ENCODE measurements at places on chromosomes 1 and 21. TPM values are rescaled to one million over a fixed set of nuclear protein-coding genes. Genes with fewer than 3 reads are reported as not detected.
A peak's percentile ranks its signal among the peaks of the same experiment; 100 is the strongest.

EVA1B gene
- 28.5 TPM for polyA plus RNA-seq

ZNF593OS gene
- polyA plus RNA-seq = 1.2 TPM

CYYR1 gene
- 13.7 TPM for polyA plus RNA-seq

NLRP3 gene
- 1.6 TPM for polyA plus RNA-seq

RXFP4 gene
- polyA plus RNA-seq = 0.12 TPM

SUSD4 gene
- 4.1 TPM for polyA plus RNA-seq

PTPRU gene
- polyA plus RNA-seq = 9.0 TPM

LMOD1 gene
- 14.0 TPM for polyA plus RNA-seq

AMIGO1 gene
- 8.5 TPM for polyA plus RNA-seq

MSH4 gene
- 0.09 TPM for polyA plus RNA-seq

CD5L gene
- 0.07 TPM for polyA plus RNA-seq

TMEM51 gene
- polyA plus RNA-seq = 12.1 TPM

FOXD3 gene
- 6.9 TPM for polyA plus RNA-seq

DNA sequence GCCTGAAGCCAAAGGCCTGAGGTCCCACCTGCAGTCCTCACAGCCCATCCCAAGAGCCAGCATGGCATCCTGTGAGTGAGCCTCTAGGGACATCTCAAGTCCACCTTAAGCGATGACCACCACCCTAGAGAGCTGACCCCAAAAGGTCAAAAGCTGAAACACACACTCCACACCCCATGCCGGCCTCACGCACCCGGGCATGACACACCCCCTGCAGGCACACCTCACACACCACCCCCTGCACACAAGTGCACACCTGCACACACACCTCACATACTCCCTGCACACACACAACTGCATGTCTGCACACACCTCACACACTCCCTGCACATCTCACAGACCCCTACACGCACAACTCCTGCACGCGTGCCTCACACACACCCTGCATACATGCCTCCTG, 118.7 kb downstream of the NPHP4 start:
- no peak for DNase-seq

DNA sequence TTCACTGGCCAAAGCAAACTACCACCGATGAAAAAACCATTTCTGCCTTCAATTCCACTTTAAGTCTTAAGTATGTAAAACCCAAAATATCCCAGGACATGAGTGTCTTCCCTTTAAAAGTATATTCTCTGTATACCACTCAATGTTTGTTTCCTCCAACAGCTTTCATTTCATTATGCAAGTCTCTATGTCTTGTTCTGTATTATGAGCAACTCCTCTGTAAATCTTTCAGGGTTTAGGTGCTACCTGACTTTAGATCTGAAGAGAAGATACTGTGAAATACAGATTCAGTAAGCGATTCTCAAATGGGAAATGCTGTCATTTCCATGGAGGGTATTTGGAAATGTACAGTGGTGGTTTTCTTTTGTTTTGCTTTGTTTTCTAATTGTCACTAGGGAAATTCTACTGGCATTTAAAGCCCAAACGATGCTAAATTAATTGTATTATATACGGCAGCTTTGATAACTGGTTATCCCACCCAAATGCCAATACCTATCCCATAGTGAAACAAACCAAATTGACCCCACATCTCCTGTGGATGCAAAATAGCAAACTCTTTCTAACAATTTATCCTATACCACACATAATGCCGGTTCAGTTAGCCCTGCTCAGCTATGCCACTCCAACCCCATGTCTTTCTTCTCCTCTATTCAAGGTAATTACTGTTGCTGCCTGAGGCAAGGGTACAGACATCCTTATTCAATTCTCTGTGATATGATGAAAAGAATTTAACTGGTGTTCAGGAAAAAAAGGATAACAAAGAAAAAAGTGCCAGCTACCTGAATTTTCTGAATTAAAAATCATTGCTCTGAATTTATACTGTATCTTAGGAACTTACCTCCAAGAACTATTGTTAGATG, 182.8 kb downstream of the EIF4G3 start:
- DNase-seq = no peak

DNA sequence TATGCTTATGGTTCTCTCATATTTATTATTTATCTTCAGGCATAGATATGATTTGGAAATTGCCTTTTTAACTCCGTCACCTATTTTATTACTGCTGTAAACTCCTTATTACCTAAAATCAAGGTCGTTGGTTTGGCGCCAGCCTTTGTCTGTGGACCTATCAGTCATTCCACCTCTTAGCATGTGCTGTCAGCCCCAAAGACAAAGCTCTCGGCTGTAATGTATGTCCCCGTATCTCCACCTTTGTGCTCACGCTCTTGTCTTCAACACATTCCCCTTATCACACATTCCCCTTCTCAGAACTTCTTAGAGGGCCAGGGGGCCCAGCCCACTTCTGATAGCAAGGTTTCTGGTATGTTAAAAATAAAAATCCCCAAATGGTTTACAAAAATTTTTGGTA, 342.2 kb downstream of the RYR2 start:
- no peak for DNase-seq

- peak; percentile 67 for DNase-seq
Observed at GRCh38 chr1:118396829-118397495, 211.9 kb upstream of the SPAG17 start.

DNA sequence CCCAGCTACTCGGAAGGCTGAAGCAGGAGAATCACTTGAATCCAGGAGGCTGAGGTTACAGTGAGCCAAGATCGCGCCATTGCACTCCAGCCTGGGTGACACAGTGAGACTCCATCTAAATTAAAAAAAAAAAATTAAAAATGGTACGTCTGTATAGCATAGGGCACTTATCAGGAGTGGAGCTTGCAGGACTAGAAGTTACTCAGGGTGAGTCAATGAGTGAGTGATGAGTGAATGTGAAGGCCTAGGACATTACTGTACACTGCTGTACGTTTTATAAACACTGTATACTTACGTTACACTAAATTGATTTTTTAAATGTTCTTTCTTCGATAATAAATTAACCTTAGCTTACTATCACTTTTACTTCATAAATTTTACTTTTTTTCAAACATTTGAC, 183.6 kb downstream of the NR5A2 start:
- DNase-seq = no peak

DNA sequence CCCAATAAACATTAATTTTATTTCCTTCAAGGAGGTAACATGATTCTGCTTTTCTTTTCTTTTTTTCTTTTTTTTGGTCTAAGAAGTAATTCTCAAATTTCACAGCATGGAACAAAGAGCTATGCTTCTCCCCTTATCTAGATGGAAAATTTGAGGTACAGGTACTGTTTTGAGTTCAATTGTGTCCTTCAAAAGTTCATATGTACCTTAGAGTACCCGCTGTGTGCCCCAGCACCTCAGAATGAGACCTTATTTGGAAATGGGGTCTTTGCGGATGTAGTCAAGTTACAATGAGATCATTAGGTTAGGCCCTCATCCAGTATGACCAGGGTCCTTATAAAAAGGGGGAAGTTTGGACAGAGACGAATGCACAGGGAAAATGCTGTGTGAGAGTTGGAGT, 22.0 kb downstream of the ELAPOR1 start:
- DNase-seq = no peak

DNA sequence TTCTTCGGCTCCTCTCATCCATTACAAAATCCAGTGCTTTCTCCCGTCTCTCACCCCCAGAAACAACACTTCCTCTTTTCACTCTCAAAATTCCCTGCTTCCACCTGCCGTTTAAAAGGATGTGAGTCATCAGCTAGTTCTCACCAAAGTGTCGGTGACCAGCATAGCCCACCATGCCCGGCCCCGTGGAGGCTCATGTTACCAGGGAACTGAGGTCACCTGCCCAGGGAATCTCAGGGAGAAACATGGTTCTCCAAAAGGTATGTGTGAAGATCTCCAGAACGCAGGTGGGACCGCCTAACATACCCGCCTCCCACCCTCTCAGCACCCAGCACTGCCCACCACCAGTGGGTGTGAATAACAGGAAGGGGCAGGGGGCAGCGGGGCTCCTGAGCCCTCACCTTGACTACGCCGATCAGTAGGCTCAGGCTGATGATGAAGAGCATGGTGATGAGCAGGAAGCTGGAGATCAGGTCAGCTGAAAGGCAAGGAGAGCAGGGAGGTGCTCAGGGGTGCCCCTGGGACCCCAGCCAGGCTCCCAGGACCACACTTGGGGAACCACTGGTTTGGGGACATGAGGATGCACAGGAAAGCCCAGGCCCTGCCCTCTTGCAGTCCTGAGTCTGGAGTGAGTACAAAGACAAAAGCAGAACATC, 16.2 kb downstream of the LAPTM5 start:
- DNase-seq = no peak

DNA sequence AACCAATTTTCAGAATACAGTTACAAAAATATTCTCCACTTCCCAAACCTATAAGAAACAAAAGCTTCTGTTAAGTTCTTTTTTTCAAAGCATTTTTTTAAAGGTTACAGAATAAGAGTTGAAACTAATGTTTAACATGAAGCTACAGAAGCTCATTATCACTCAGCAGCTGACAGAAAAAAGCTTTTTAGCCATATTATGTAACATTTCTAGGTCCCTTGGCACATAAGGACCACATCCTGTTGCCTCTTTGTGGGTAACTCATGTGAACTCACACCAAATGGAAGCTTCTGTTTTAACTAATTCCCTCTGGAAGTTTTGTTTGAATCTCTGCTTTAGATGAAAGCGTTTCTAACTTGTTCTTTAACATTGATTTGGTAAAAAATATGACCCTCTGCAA, 242.5 kb upstream of the TMPRSS15 start:
- no peak for DNase-seq

- DNase-seq = no peak
Observed at GRCh38 chr1:41572224-41572623, 87.7 kb upstream of the EDN2 start.

DNA sequence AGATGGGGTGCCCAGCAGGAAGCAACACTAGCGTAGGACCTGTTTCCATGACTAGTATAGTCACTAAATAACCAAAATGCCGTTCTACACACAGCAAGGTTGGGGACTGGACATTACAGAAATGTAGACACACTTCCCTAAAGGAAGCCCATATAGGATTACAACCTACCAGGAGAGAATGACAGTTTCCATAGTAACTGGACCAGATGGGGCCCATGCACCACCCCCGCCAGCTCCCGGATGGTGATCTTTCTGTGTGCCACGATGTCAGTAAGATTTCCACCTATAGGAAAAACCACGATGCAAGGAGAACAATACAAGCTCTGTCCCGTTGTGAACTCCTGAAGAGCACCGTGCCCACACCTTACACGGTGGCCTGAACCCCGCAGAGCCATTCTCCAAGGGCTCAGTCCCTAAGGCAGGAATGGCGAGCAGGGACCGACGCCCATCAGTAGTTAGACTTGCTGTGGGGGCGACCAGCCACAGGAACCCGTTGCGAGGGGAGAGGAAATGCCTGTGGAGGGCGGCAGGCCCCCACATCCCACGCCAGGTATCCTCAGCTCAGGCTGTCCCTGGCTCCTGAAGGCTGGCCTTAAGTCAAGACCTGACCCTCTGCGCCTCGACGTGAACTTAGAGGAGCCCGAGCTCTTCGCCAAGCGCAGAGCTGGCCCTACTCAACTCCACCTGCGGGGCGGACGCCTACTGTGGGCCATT, 13.6 kb upstream of the CEP85 start:
- no peak for DNase-seq

DNA sequence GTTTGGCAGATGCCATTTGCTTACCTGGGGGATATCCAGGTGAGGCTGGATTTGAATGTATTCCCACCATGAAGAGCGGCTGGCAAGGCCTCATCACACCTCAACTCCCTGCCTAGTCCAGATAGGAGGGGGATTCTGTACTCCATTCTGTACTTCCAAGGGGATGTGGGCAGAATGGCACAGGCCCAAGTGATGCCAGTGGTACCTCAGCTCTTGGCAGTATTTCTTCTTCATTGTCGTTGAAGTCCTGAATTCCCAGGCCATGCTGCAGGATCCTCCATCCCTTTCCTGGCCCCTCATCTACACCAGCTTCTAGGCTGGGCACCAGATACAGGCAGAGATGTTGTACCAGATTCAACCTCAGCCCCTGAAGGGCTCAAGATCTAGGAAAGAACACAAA, 47.9 kb downstream of the KLHDC7A start:
- no peak for DNase-seq

- peak; percentile 13 for DNase-seq
Observed at GRCh38 chr1:193457676-193458075, 271.3 kb upstream of the B3GALT2 start.

DNA sequence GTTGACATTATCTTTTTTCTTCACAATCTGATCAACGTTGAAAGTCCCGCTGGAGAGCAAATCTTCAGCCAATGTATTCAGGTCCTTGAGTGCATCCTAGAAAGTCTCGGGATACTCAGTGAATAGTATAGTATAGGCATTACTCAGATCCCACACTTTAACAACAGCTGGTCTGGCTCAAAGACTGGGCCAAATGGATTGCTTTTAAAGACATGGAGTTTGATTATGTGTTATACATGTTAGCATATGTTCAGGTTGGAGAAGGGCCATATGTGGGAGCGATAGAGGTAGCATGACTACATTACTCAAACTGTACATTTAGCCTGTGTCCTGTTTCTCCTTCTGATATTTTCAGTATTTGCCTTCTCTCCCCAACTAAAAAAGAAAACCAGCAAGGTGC, 33.1 kb downstream of the OR10Z1 start:
- DNase-seq = no peak

DNA sequence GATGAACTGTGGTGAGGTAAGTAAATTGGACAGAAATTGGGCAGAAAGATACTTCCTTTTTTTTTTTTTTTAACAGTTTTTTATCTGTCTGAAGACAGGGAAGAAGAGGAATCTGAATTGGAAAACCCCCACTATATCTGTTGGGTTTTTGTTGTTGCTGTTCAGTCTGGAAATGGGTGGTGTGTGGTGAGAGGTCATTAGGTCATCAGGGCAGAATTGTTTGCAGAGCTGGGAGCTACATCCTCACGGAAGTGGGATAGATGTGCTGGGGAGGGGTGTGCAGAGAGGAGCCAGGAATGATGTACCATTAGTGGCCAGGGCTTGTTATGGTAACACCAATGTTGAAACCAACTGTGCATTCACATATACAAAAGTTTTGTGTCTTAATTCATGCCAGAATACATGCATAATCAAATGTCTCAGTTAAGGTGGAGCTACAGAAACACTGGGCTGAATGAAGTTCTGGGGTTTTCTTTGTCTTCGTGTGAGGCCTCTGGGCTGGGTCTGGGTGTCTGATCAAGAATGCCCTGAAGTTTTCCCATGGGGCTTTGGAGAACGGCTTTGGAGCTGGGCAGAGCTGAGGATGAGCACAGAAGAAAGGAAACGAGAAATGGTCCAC, 12.4 kb downstream of the USP25 start:
- no peak for DNase-seq

- DNase-seq = no peak
Observed at GRCh38 chr1:248824301-248824700, 1.4 kb downstream of the SH3BP5L start.

GRCh38 chr1:214289574-214290272, 8.8 kb downstream of the SMYD2 start:
- DNase-seq = no peak

- DNase-seq = no peak
Observed at GRCh38 chr1:2974701-2975301, 46.5 kb upstream of the ACTRT2 start.

GRCh38 chr1:197526736-197527371, 248.4 kb downstream of the DENND1B start:
- peak; percentile 30 for DNase-seq
